Hepatocyte (in vitro differentiated cells): ENCODE measurements at places on chromosomes 3 and 15. TPM values are rescaled to one million over a fixed set of nuclear protein-coding genes. Genes with fewer than 3 reads are reported as not detected.

ZNF502 gene
- polyA plus RNA-seq, result 1.2 and 2.6 TPM in 2 replicates

CADM2 gene
- polyA plus RNA-seq, result 2.9 and 3.9 TPM in 2 replicates

ADAMTS7 gene
- 12.1 and 13.4 TPM in 2 replicates for polyA plus RNA-seq

SLC49A4 gene
- polyA plus RNA-seq, result 30.9 and 39.1 TPM in 2 replicates

PLA2G4D gene
- polyA plus RNA-seq, result 0.21 TPM in 1 of 2 replicates, not detected in the other

PLA2G4E gene
- polyA plus RNA-seq, result 0.54 TPM in 1 of 2 replicates, not detected in the other

KIF9 gene
- 5.3 and 9.8 TPM in 2 replicates for polyA plus RNA-seq

PLSCR5 gene
- 2.1 and 3.0 TPM in 2 replicates for polyA plus RNA-seq

GHSR gene
- polyA plus RNA-seq, result not detected in 2 replicates

PDHB gene
- 119 and 120 TPM in 2 replicates for polyA plus RNA-seq

CELF6 gene
- 0.40 and 0.57 TPM in 2 replicates for polyA plus RNA-seq

TGFBR2 gene
- polyA plus RNA-seq, result 30.2 and 42.2 TPM in 2 replicates

MYLK gene
- polyA plus RNA-seq, result 13.1 and 17.1 TPM in 2 replicates

CPN2 gene
- 2.2 and 4.6 TPM in 2 replicates for polyA plus RNA-seq

RHCG gene
- 1.7 and 4.1 TPM in 2 replicates for polyA plus RNA-seq

MESP2 gene
- polyA plus RNA-seq, result not detected in 2 replicates

SSUH2 gene
- 21.3 and 21.6 TPM in 2 replicates for polyA plus RNA-seq

LDHAL6B gene
- 0.17 TPM in 1 of 2 replicates, not detected in the other for polyA plus RNA-seq

SYNM gene
- 9.7 and 10.5 TPM in 2 replicates for polyA plus RNA-seq

ITIH4 gene
- polyA plus RNA-seq, result 80.8 and 91.3 TPM in 2 replicates

GOLGA8Q gene
- 0.45 TPM in 1 of 2 replicates, not detected in the other for polyA plus RNA-seq

OXTR gene
- 0.97 and 1.3 TPM in 2 replicates for polyA plus RNA-seq

ACOX2 gene
- polyA plus RNA-seq, result 30.6 and 31.3 TPM in 2 replicates

MEGF11 gene
- 0.25 TPM in 1 of 2 replicates, not detected in the other for polyA plus RNA-seq

BCHE gene
- polyA plus RNA-seq, result 4.1 and 5.4 TPM in 2 replicates

DIS3L gene
- 18.6 and 20.3 TPM in 2 replicates for polyA plus RNA-seq

KCNAB1 gene
- polyA plus RNA-seq, result 0.67 and 1.4 TPM in 2 replicates

LIPH gene
- 4.9 and 7.5 TPM in 2 replicates for polyA plus RNA-seq

RBP2 gene
- polyA plus RNA-seq, result 80.9 and 123 TPM in 2 replicates

TRH gene
- 0.27 TPM in 1 of 2 replicates, not detected in the other for polyA plus RNA-seq

CYP1A2 gene
- polyA plus RNA-seq, result 0.17 TPM in 1 of 2 replicates, not detected in the other

CSTA gene
- 0.22 and 0.28 TPM in 2 replicates for polyA plus RNA-seq

KBTBD13 gene
- polyA plus RNA-seq, result 0.10 and 0.56 TPM in 2 replicates

FAM43A gene
- 24.9 and 29.7 TPM in 2 replicates for polyA plus RNA-seq

PPARG gene
- 25.1 and 25.3 TPM in 2 replicates for polyA plus RNA-seq

CD276 gene
- 178 and 222 TPM in 2 replicates for polyA plus RNA-seq

AADAC gene
- polyA plus RNA-seq, result 30.5 and 47.8 TPM in 2 replicates

PRKCD gene
- polyA plus RNA-seq, result 18.6 and 23.6 TPM in 2 replicates

TTLL13 gene
- 0.27 TPM in 1 of 2 replicates, not detected in the other for polyA plus RNA-seq

SAMMSON gene
- polyA plus RNA-seq, result not detected in 2 replicates

CLPX gene
- polyA plus RNA-seq, result 20.0 and 33.8 TPM in 2 replicates

TNFSF10 gene
- polyA plus RNA-seq, result 12.7 and 13.0 TPM in 2 replicates

ESYT3 gene
- 0.47 TPM in 1 of 2 replicates, not detected in the other for polyA plus RNA-seq

REC114 gene
- polyA plus RNA-seq, result 0.24 TPM in 1 of 2 replicates, not detected in the other

SERPINI2 gene
- not detected in 2 replicates for polyA plus RNA-seq

ZCWPW2 gene
- 1.6 and 1.8 TPM in 2 replicates for polyA plus RNA-seq

NEK10 gene
- polyA plus RNA-seq, result 0.13 and 0.73 TPM in 2 replicates

NR1I2 gene
- polyA plus RNA-seq, result 2.8 and 5.0 TPM in 2 replicates

UNC13C gene
- 0.92 and 1.5 TPM in 2 replicates for polyA plus RNA-seq

FOXB1 gene
- 0.32 TPM in 1 of 2 replicates, not detected in the other for polyA plus RNA-seq

CCR3 gene
- 0.12 TPM in 1 of 2 replicates, not detected in the other for polyA plus RNA-seq

ACAA1 gene
- polyA plus RNA-seq, result 213 and 250 TPM in 2 replicates

LRRC15 gene
- not detected in 2 replicates for polyA plus RNA-seq

SCAANT1 gene
- 1.1 TPM in 1 of 2 replicates, not detected in the other for polyA plus RNA-seq

ECT2 gene
- 5.7 and 9.3 TPM in 2 replicates for polyA plus RNA-seq

COL8A1 gene
- 0.41 and 0.61 TPM in 2 replicates for polyA plus RNA-seq

RAB6B gene
- 1.8 and 2.6 TPM in 2 replicates for polyA plus RNA-seq

NEDD4 gene
- 21.3 and 26.5 TPM in 2 replicates for polyA plus RNA-seq

STRC gene
- 0.47 and 2.0 TPM in 2 replicates for polyA plus RNA-seq
